Activated naive CD4-positive, alpha-beta T cell treated with Interleukin-2 at 50 U/mL for 16 hours (primary cell): ENCODE measurements at places on chromosomes 12 and 14.
A peak's percentile ranks its signal among the peaks of the same experiment; 100 is the strongest.

DNA sequence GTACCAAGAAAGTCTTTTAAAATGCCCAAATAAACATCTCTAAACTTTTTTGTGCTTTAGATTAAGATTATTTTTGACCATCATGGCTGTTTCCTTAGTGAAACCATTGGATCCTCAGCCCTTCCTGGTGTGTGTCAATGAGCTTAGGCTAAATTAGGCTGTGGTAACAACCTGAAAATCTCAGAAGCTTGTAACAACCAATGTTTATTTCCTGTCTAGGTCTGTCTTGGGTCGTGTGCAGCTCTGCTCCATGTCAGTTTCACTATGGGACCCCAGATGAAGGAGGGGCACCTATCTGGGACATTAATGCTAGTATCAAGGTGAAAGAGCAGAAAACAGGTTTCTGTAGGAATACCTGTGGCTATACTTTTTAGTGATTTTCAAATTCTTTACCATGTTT lies 49.9 kb downstream of the KCNMB4 start:
- DNase-seq, result no peak

- peak; percentile 50 for DNase-seq
These were observed 70.0 kb upstream of the VPS33A start for GRCh38 chr12:122336015-122336946.

DNA sequence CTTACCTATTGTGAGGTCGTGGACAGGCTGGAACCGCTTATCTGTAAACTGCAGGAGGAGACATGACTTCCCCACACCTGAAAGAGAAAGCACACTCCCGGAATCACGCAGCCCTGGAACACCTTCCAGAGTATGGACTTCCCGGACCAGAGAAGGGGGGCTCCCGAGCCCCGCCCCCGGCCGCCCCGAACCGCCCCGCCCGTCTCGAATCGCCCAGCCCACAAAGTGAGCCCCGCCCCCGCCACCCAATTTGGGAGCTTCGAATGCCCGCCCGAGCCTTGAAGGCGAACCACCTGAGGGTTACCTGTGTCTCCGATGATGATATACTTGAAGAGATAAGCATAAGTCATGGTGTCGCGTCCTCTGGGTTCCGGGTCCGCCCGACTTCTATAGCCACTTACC lies 235 bp downstream of the RAB2B start:
- DNase-seq, result no peak

DNA sequence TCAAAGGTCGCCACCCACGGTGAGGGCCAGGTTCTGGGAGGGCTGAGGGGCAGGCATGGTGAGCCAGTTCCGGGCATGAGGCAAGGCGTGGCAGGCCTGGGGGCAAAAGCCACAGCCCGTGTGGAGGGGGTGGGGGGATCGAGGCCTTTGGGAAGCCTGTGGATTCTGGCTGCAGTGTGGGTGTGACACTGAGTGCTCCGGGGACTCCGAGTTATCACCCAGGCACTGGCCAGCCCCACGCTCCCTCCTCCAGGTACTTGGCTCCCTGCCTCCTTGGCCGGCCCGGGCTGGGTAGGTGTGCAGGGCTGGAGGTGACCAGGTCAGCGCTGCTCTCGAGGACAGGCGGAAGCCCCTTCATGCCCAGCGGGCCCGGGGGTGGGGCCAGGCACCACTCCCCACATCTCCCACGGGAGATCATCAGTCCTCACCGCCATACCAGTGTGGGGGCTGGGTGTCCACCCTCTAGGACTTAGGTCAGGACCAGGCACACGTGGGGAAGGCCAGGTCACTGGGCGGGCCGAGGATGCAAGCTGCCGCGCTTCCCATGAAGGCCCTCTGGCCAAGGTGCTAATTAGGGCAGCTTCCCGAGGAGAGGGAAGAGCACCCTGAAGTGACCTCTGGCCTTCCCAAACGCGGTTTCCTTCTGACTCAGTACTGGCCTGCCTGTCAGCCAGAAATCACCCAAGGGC lies 34.1 kb upstream of the TDRD9 start:
- no peak for DNase-seq

- DNase-seq, result peak; percentile 24
These were observed 51.6 kb upstream of the SRP54 start for GRCh38 chr14:34931206-34931605.

DNA sequence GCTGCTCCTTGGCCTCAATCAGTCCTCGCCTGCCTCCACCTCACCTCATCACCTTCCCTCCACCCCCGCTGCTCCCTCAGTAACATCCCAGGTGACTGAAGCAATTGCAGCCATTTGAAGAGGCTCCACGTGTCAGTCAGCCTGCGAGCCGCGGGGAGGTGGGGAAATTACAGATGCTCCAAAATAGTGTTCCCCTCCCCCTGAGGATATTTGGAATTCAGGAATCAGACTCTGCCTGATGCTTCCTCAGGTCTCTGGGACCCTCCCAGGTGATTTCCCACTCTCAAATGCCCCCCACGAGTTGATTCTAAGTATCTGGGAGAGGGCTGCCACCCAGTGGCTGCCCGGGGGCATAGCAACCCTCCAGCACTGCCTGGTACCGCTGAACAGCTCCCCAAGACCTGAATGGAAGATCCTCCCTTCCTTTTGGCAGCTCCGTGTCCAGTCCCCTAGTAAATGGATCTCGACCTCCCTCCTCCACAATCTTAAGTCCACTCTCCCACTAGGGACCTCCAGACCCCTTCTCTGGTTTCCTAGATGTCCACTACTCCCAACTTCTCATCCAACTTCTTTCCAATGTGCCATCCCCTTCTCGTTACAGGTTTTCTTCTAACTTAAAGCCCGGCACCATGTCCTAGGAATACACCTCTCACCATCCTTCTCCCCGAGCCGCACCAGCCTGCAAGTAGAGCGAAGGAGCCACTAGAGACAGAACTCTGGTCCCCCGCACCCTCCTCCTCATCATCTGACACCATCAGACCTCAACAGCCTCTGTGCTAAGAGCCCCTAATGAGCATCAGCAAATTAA lies 1.4 kb upstream of the ASIC1 start:
- DNase-seq, result peak; percentile 65

DNA sequence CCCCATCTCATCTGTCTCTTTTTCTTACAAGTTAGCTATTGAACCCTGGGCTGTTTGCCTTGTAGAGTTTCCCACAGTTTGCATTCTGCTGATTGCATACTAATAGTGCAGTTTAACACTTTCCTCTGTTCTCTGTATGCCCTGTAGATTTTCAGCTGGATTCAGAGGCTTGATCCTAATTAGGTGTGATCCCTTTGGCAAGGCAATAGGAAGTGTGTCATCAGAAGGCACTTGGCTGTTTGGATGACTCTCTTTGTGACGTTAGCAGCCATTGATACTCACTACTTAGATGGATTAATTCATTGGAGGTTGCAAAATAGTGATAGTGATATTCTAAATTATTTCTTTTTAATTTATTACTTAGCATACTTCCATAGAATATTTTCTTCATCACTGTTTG lies 33.6 kb downstream of the FUT8 start:
- DNase-seq, result no peak

DNA sequence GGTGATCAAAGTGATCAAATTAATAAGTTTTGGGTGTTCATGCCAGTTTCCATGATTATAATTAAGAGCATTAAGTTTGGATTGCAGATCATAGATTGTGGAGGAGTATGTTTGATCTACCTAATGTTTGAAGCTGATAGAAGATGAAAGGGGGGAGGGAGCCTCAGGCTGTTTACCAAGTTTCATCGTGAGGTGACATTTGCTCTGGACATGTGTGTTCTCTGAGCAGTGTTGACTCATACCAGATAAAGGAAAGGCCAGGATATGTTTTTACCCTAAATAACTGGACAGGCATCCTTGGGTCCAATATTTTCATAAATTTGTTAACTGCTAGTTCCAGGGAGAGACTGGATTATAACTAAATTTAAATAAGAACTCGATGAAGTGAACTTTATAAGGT lies 3.5 kb upstream of the SEL1L start:
- no peak for DNase-seq

DNA sequence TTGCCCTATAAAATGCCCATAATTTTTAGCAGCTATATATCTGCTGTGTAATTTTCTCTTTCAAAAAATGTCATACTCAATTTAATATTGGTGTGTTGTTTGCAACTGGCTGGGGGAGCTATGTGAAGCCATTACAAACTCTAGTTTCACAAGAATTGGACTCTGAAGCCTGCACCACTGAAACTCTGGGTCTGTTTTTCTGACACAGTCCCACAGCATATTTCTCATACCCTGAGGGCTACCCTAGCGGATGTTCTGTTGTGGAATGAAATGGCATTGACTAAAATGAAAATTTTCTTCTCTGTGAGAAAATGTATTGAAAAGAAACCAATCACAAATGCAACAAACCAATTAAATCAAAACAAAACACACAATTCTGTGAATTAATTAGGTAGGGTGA lies 284.6 kb upstream of the NPAS3 start:
- DNase-seq, result no peak

DNA sequence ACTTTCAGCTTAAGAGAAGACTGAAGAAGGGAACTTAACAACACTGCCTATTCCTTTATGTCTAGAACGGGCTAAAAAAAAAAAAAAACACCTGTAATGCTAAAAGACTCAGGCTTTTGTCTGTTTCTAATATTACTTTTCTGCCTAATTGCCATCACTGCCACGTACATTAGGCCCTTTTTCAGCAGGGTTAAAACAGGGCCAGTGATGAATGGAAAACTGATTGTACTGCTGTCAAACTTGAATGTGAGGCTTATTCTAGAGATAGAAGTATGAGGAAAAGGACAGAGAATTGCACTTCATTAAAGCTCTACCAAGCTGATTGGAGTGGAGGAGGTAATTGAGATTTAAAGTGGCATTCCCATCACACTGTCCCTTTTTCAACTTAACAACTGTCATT lies 535.8 kb downstream of the PRKD1 start:
- DNase-seq, result no peak

DNA sequence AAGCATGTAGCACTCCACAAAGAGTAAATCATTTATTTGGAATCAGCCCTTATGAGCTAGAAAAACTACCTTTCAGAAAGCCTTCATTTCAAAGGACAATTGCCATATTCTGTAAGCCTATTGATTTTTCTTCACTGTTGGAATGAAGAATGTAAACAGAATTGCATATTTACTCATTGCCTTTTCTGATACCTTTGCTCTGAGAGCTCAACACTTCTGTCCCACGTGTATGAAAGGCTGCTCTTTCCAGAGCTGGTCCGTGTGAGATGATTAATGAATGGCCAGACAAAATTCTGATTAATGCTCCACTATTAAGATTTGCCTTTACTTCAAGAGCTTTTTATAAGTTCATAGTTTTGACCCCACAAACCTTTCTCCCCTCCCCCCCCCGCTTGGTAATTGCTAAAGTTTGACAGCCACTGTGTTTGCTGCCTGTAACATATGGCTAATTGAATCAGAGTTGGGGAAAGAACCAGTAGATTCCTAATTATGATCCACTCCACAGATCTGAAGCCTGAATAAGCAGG lies 63.0 kb upstream of the PLEKHA5 start:
- DNase-seq, result no peak

DNA sequence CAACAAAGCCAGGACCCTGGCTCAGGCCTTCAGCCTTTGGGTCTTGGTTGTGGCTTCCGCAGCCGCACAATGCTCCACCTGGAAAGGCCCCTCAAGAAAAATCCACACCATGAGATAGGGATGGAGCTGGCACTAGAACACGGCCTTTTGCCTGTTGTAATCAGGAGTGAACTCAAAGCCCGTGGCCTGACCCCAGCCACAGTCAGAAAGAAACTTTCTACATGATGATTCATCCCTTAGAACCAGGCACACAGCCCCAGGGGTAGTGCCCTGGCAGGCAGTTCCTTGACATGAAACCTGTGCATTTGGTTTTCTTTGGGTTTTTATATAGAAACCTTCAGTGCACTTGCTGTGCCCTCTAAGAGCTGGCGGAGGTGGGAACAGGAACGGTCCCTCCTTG lies 5.1 kb downstream of the CLMN start:
- DNase-seq, result peak; percentile 40
